ENCODE measurements at places on chromosomes 6 and 20.

GRCh38 chr6:2434116-2434515, 188.7 kb upstream of the GMDS start:
- DNase-seq: no peak

GRCh38 chr20:31667315-31668285, 29.9 kb downstream of the COX4I2 start:
- no peak for DNase-seq

GRCh38 chr6:56689114-56689513, 46.4 kb upstream of the DST start:
- DNase-seq: no peak

DNA sequence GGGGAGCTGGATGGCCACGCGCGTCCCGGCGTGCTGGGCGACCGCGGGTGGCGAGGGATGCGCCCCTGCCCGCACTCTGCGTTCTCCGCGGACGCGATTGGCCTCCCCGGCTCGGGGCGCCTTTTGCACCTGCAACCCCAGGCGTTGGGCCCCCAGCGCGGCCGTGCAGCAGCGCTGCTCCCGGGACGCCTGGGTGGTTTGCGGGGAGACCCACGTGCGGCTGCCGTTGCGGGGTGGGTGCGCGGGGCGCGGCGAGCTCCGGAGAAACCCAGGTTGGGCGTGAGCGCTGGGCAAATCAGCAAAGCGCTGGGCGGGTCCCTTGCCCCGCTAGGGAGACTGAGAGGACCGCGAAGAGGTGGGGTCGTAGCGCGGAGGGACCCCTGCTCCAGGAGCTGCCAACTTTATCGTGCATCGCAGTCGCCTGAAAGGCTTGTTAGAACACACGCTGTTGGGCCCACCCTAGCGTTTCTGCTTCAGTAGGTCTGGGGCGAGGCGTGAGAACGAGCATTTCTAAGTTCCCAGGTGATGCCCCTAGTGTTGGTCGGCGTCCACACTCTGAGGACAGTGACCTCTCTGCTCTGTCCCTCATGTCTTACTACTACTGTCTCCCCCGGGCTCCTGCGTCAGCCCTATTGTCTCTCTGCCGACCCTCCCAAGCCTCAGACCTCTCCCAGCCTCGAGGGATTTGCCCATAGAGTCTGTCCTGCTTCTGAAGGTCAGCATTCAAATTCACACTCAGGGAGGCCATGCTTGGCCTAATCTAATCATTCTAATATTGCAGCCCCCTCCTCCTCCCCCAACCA, 538 bp upstream of the ZFP64 start:
- DNase-seq: peak; percentile 65

GRCh38 chr20:36035745-36036144, 67.4 kb downstream of the CNBD2 start:
- no peak for DNase-seq

- no peak for DNase-seq
These were observed 3.3 kb downstream of the PERP start for GRCh38 chr6:138103871-138104270.
